Putamen (tissue), 1 donor: ENCODE measurements at places on chromosomes 13 and 19.

DNA sequence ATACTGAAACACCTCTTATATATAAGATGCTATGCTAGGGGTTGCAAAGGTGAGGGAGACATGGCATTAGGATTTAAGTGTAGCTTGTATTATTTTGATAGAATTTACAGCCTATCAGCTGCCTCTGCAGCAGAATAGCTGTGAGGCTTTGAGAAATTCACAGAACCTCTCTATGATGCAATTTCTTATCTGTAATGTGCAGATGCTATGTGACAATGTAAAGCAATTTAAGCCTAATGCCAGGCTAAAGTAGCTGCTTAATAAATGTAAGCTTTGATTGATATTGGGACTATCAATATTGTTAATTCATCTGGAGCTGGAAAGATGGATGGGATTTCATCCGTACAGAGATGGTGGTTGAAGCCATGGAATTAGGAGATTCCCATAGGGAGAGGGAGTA is 1.6 kb downstream of the ADGRE3 start:
- no peak for DNase-seq

GRCh38 chr13:91346850-91347201 is 661 bp upstream of the MIR17HG start:
- DNase-seq = peak; percentile 21

DNA sequence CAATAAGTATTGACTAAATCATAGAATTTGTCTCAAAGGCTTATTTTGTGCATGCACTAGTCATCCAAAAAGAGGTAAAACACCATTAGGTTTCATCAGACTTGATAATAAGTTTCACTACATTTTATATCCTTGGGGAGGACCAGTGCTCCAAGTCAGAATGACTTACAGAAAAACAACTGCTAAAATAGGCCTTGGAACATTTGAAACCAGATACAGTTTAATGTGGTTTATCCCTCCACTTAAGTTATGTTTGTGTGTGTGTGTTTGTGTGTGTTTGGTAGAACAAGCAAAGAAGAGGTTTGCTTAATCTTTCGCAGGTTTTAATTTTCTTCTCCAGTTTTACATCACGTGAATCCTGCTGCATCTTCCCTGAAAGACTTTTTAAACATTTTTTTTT is 570.9 kb downstream of the PCDH9 start:
- DNase-seq = no peak

GRCh38 chr13:82815791-82816190 is 1066.5 kb downstream of the SLITRK1 start:
- no peak for DNase-seq
